ENCODE measurements at places on chromosomes 4 and X.

DNA sequence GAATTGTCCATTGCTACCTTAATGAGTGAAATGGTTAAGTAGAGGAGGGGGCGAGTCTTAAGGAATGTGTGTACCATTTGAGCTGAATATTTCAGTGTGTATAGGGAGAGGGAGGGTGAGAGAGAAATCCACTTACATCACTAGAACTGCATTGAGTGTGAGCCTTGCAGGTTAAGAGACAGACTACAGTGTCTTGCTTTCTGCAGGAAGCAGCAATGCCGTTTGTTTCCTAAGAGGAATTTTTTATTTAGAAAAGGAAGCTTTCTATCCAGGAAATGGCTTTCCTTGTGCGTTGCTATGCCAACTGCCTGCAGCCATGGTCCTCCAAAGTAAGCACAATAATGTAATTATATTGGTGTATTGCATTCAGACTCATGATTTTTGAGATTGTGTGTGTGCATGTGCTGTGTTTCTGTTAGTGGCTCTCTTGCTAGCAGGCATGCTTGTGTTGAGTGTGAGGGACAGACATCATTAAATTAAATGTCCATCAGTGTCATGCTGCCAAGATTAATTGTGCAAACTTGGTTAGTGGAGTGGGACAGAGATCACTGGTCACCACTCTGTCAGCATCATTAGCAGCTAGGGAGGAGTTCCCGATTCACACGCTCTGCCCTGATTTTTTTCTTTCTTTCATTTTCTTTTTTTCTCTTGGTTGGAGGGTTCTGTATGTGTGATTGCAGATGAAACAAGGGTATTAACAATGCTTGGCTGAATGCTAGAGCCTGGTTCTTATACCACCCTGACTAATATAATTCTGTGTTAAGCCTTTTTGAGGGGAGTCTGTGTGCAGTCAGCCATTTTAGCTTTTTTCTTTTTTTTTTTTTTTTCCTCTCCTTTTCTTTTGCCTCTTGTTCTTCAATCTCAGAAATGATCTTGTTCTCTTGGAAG, 164.3 kb downstream of the RAPGEF2 start:
- peak; percentile 42 for DNase-seq

- DNase-seq: no peak
Measured at GRCh38 chr4:125703443-125703842, 388.7 kb downstream of the FAT4 start.

GRCh38 chrX:109485470-109486340, 3.8 kb upstream of the GUCY2F start:
- DNase-seq: peak; percentile 64

DNA sequence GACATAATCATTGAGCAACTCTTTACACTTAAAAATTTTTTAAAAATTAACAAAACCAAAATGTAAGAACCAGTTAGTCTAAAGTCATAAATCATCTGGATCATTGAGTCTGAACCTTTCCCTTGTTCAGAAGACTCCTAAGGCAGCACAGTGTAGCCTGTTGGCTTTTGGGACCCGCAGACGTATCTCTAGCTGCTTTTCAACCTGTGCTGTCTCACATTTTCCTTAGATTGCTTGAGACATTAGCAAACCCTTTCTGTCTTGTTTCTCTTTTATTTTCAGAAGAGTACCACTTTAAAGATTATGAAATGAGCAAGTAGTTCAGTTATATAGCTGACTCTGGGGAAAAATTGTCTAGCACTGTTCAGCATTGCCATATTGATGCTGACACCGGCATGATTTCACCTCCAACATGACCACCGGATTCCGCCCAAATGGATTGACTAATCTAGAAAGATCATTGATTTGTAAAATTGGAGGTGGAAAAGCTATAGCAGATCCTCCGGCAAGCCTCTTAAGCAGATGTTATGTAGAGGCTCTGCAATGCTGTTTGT, 8.9 kb downstream of the TCEANC start:
- DNase-seq: peak; percentile 48

DNA sequence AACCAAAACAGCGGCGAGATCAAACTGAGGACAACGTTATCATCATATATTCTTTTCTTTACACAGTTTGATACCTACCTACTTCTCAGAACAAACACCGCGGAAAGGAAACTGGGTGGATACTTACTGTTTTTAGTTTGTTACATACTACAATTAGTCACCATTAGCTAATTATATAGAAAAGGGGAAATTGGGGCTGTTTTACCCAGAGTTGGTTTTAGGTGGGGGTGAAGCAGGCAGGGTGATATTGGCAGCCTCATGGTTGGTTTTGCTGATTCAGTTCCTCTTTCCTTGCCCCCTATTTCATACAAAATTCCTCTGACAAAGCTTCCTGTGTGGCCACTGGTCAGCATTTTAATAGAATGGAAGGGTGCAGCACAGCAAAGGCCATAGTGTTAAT, 77.8 kb downstream of the SORBS2 start:
- DNase-seq: peak; percentile 91

DNA sequence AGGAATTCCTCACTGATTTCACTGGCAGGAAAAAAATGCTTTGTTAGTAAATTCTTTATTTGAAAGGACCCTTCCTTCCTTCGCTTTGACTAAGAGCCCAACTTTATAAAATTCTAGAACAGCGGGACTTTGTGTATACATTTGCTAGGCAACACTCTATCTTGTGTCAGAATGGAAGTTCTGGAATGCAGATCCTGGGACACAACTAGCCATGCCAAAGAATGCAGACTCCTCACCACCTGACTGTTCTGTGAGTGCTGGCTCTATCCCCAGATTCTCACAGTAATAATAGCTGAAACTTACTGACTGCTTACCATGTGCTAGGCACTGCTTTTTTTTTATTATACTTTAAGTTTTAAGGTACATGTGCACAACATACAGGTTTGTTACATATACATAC, 73.3 kb upstream of the ZDHHC15 start:
- no peak for DNase-seq

- DNase-seq: no peak
Measured at GRCh38 chr4:15983610-15984009, 20.6 kb upstream of the FGFBP2 start.

DNA sequence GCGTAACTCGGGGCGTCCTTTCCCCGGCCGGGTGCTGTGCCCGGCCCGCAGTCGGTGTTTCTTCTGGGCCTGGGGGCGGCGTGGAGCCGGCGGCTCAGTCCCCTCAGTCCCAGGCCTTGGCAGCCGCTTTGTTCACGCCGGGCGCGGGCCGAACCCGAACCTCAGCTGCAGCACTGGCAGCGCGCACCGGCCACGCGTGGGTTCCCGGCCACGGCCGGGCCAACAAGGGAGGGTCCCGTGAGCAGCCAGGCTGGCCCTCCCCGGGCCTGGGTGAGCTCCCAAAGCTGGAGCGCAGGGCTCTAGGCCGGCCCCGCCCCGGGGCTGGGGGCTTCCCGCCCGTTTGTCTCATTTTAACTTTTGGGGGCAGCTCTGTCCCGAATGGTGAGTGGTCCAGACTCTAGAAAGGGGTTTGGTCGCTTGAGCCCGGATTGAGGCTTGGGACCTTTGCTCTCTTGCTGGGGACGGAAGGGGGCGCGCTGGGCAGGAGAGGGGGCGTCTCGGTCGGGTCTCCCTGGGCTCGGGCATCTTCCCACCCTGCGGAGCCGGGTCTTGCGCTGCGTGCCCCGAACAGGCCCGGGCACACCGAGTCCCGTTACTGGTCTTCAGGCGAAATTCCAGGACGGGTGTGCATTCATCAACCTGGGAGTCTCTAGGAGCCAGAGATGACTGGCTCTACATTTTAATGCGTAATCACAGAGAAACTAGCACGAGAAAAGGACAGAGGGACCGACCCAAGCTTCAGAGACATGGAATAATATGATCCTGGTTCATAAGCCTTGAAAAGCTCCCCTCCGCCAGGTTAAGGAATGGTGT, 177.1 kb downstream of the CBR4 start:
- DNase-seq: no peak

DNA sequence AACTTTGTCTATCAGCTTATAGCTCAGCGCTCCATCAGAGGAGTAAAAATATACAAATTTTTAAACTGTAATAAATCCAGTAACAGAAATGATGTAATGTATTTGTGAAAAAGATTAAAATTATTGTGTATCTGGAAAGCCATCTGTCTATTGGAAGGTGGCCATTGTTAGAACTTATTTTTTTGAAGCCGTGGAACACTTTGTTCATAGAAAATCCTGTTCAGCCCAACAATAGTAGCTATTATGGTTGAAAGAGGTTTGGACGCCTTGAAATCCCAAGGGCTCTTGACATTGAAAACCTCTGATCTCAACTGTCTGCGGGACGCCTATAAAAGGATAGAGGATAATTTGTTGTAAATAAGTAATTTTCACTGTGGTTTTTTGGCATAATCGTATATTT, 98.3 kb downstream of the RAPGEF2 start:
- no peak for DNase-seq

DNA sequence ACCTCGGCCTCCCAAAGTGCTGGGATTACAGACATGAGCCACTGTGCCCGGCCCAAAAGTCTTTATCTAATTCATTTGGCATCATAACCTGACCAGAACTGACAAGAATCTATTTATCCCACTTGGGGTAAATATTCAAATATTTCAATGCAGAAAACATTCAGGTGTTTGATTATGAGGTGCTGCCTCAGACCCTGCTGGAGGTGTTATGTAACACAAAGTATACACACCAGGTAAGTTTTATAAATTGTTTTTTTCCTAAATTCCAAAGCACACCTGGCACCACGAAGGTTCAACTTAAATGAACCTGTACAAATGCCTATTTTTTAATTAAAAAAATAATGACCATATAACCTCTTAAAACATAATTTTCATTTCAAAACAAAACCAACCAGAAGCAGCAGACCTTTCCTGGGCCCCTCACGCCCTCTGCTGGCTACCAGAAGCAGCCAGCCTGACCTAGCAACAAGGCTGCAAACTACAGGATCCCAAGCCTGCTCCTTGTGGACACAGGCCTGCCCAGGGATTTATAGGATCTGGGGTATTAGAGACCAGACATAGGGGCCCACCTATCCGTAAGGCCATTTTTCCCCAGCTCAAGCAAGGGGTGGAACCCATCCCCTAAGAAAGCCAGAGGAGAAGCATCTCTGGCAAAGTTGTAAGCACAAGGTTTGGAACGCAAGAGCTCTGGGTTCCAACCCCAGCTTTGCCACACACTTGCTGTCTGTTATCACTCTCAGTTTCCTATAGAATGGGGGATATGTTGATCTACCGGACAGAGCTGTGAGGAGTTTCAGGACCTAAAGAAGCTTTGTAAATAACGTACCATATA, 11.7 kb downstream of the OTUD5 start:
- peak; percentile 46 for DNase-seq

DNA sequence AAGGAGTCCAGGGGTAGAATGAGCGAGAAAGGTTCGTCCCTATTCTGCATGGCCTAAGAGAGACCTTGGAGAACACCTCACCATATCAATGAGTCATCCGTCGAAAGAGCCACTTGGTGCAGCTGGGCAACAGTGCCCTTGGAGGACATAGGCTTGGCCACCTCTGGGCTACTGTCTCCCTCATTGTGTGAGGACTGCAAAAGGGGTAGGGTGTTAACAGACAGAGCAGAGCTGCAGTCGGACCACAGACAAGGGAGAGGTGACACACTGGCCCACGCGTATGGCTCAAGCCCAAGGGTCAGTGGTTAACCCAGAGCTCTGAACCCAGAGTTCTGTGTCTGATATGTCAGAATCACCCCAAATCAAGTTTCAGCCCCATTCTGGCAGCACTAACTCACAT, 118.2 kb upstream of the BMP3 start:
- no peak for DNase-seq

DNA sequence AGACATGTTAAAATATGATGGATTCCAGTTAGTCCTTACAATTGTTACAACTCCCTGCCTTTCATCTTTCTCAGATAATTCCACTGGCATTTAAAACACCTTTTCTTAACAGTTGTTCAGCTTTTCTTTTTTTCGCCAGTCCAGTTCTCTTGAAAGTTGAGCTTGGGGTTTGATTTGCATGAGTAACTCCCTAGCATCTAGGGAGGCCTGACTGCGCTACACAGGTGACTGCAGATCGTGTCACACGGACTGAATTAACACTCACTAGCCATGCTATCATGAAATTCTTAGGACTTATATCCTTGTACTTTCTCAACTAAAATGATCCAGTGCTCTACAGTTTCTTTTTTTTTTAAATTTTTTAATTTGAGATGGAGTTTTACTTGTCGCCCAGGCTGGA, 69.8 kb downstream of the ARHGAP24 start:
- no peak for DNase-seq

GRCh38 chr4:67104145-67104544, 441.2 kb downstream of the CENPC start:
- DNase-seq: no peak

- DNase-seq: no peak
Measured at GRCh38 chr4:105215609-105216313, 69.1 kb downstream of the TET2 start.

GRCh38 chr4:100414016-100414790, 103.6 kb downstream of the EMCN start:
- no peak for DNase-seq

- no peak for DNase-seq
Measured at GRCh38 chr4:122901247-122902010, 21.0 kb downstream of the NUDT6 start.

GRCh38 chrX:50161127-50161526, 39.7 kb downstream of the AKAP4 start:
- no peak for DNase-seq

GRCh38 chrX:44795945-44796450, 47.8 kb upstream of the DUSP21 start:
- peak; percentile 69 for DNase-seq

- DNase-seq: no peak
Measured at GRCh38 chr4:110795971-110796370, 173.1 kb upstream of the PITX2 start.

GRCh38 chr4:184066584-184067300, 150.9 kb downstream of the ENPP6 start:
- DNase-seq: no peak

GRCh38 chr4:77145842-77146185, 11.2 kb upstream of the CCNG2 start:
- no peak for DNase-seq

- no peak for DNase-seq
Measured at GRCh38 chrX:101764538-101764937, 104.9 kb upstream of the ARMCX2 start.

- DNase-seq: no peak
Measured at GRCh38 chrX:24553011-24553410, 87.9 kb downstream of the PDK3 start.

DNA sequence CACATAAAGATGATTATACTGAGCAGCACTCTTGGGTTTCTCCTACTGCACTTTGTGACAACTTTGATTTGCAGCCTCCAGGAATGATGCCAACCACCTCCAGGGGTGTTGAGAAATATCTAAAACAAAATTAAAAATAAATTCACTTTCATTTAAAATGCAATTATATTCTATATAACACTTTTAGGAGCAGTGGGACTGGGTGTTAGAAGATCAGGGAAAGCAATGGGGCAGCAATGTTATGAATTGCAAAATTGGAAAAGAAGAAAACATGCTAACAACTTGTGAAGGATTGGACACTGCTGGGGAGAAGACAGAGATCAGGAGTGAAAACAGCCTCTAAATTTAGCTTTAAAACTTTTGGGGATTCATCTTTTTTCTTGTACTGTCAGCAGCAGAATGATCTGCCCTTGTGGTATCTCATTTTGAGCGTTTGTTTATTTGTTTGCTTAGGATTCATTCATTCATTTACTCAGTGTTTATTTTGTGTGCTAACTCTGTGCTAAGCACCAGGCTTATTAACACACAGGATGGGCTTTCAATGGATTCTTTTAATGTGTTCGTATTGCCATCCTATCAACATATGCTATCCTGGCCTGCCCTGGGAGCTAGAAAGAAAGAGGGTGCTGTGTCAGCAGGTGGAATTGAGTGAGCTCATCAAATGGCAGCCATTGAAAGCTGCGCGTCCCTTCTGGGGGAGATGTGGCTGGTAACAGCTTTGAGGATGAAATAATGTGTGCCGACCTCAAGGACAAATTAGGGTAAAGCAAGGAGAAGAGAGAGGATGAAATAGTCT, 96.5 kb downstream of the FRMPD4 start:
- DNase-seq: no peak
